ENCODE measurements at places on chromosomes 16 and 17.

- DNase-seq = no peak
These were observed 126.7 kb downstream of the PITPNC1 start for GRCh38 chr17:67503739-67504138.

DNA sequence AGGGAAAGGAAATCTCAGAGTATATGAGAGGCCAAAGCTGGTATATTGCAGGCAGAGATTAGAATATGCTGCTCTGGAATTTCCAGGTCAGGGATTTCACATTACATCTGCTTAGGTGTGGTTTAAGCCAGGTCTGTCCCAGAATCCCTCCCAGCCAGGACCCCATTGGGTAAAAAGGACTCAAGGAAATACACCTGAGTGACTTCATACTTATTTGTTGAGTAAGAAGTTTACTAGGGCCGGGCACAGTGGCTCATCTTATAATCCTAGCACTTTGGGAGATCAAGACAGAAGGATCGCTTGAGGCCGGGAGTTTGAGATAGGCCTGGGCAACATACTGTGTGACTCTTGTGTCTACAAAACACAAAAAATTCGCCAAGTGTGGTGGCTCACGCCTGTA is 7.2 kb downstream of the PIPOX start:
- no peak for DNase-seq

DNA sequence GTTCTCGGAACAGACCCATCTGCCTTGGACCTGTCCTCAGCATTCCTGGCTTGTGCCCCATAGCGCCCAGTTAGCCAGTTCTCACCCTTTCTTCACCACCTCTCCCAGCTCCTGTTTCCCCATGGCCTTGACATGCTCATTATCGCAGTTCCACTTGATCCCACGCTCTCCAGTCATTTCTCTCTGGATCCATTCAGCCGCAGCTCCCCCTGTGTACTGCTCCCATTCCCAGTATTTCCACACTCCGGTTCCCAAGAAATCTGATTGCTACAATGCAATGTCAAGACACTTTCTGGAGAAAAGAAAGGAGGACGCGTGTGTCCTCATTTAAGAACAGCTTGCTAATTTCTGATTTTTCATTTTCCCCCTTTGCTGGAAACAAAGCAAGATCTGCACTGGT is 55.4 kb downstream of the TMEM186 start:
- no peak for DNase-seq

DNA sequence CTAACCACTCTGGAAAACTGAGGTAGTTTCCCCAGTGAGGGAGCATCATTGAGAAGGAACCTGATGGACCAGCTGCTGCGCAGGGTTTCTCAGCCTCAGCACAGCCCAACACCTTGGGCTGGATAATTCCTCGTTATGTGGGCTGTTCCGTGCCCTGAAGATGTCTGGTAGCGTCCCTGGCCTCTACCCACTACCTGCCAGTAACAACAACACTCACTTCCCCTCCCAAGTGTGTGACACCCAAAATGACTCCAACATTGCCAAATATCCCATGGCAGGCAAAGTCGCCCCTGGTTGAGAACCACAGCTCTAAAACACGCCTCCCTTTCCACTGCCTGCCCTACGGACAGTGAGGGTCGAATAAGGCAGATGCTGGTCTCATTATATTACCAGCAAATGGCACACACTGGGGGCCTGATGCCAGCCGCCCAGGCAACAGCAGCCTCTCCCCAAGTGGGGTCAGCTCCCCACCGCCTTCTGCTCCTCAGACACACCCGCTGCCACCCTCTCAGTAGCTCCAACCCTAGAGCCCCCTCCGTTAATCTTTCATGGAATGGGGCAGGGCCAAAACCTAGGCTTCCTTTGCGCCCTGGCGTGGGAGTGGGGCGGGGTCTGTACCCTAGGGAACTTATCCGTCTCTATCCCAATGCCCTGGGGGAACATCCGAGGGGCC is 1.0 kb downstream of the RHBDF2 start:
- no peak for DNase-seq

DNA sequence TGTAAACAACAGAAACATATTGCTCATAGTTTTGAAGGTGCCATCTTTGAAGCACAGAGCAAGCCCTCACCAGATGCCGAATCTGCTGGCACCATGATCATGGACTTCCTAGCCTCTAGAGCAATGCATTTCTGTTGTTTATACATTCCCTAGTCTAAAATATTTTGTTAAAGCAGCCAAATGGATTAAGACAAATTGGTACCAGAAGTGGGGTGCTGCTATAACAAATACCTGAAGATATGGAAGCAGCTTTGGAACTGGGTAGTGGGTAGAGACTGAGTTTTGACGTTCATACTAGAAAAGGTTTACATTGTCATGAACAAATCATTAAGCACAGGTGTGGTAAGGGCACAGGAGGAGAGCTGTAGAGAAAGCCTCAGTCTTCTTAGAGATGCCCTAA is 13.6 kb downstream of the SGF29 start:
- DNase-seq = no peak

GRCh38 chr16:73048292-73049080 is 558 bp upstream of the ZFHX3 start:
- no peak for DNase-seq

DNA sequence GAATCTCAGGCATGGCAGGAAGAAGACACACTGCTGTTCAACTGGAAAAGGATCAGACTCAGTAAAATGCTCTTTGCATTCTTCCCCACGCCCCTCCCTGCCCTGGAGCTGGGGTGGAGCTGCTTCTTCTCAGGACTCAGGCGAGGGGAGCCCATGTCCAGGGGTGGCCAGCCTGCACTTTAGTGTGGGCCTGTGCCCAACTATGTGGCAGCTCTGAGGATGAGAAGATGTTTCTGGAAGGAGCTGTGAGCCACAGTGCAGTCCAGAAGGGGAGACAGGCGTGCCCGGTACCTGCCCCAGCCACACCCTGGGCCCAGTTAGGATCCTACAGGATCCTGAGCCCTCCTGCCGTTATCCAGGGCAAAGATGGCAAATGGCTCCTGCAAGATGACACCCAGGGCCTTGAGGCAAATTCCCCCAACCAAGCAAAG is 120.3 kb downstream of the ANKRD11 start:
- DNase-seq = peak; percentile 28

All from AG04449 (cell line).